ENCODE measurements at places on chromosomes 2 and 18.

GRCh38 chr18:25237571-25238267, 114.2 kb downstream of the ZNF521 start:
- no peak for DNase-seq

DNA sequence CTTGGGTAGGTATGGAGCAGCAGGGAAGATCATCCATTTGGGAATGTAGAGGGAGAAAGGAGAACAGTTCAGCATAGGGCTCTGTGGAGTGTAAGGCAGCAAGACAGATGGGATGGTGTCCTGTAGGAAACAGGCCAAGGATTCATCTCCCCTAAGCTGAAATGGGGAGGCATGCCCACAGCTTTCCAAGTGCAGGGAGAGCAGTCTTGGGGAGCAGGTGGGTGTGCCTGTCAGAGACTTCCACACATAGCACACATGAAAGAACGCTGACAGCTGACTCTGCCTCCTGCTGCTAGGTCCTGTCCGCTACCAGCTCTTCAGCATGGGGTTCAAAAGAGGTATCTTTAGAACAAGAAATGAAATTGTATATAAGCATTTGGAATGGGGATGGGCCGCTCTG, 9.0 kb downstream of the SETBP1 start:
- no peak for DNase-seq

GRCh38 chr2:27638037-27638637, 9.3 kb downstream of the GPN1 start:
- no peak for DNase-seq

GRCh38 chr2:228771774-228772173, 499.3 kb downstream of the PID1 start:
- no peak for DNase-seq

- no peak for DNase-seq
Measured at GRCh38 chr2:207467716-207468347, 61.9 kb upstream of the CREB1 start.

GRCh38 chr2:182020286-182021070, 34.8 kb downstream of the PPP1R1C start:
- no peak for DNase-seq

- no peak for DNase-seq
Measured at GRCh38 chr2:232779934-232780333, 3.6 kb upstream of the KCNJ13 start.

- DNase-seq: no peak
Measured at GRCh38 chr2:217706513-217706912, 296.3 kb downstream of the TNS1 start.

- peak; percentile 16 for DNase-seq
Measured at GRCh38 chr2:30862054-30862651, 54.9 kb upstream of the CAPN13 start.

- DNase-seq: no peak
Measured at GRCh38 chr18:5582849-5583681, 39.3 kb upstream of the EPB41L3 start.

- DNase-seq: no peak
Measured at GRCh38 chr2:10319892-10320574, 17.3 kb downstream of the HPCAL1 start.

DNA sequence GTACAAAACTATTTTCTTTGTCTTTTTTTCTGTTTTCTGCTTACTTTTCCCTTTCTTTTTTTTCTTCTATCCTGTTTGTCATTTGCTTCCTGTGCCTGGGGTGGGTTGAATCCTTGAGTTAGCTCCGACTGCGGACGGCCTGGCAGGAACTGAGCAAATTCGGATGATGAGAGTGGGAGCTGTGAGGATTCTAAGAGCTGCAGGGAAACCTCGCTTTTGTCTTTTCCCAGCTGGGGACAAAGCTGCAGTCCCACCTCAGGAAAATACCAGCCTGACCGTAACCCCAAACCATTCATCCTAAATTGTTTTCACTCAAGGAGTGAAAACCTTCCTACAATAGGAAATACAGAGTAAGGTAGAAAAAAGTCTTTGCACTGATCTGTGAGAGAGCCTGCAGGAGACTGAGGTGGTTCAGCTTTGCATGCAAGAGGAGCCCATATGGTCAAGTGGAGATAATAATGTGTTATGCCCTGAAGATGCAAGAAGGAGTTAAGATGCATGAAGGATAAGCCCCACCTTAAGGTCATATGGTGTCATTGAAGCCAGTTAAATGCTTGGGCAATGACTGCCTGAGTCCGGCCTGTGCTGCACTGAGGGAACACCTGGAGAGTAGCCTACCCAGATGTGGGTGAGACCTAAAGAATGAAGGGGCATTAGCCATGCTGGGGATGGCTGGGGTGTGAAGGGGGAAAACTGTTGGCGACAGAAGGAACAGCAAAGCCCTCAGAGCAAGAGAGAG, 31.7 kb upstream of the ARL4C start:
- no peak for DNase-seq

DNA sequence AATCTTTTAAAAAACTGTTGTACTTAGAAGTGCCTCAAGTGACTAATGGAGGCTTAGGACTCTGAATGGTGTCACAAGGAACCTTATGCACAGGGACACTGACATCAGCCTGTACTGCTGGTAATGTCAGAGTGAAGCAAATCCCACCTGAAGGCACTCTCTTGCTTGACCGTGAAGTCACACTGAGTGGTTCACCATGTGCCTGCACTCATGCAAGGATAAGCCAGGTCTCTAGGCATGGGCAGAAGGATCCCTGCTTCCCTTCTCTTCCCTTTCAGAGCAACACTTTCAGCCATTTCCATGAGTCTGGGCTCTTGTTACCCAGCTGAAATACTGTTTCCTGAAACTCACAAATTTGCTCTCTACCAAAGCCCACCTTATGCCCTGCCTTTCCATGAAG, 123.0 kb downstream of the NEDD4L start:
- DNase-seq: no peak

DNA sequence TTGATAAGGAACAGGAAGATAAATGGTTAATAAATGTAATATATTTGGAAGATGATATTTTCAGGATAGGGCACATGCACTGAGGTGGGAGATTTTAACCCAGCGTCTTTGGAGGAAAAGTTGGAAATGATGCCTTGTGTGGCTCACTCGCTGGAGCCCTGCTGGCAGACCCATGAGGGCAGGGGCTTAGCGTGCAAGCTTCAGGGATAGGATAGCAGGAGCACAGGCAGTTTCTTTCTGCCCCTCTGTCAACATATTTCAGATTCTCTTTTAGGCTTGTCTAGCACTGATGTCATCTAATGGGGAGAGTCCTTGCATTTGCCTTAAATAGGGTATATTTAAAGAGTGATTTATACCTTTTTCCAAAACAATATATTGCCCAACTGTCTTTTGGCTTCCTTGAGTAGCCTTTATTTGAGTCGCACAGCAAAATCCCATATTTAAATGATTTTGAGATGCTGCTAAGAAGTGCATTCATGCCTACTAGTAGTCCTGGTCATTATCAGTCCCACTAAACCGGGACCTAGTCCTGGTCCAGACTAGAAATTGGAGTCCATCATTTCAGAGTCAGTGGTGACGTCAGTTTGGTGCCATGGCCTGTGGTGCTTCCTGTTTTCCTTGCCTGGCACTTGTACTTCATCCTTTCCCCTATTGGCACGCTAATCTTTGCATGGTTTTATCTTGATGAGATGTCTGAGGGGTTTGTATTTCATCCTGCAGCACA, 45.8 kb downstream of the SH3RF3 start:
- no peak for DNase-seq

GRCh38 chr2:108949316-108950239, 39.4 kb downstream of the EDAR start:
- DNase-seq: no peak

GRCh38 chr2:137747509-137747908, 216.8 kb upstream of the HNMT start:
- no peak for DNase-seq

- no peak for DNase-seq
Measured at GRCh38 chr2:204452464-204453023, 92.7 kb upstream of the PARD3B start.

- DNase-seq: no peak
Measured at GRCh38 chr2:39484620-39485495, 47.8 kb upstream of the MAP4K3 start.

- DNase-seq: no peak
Measured at GRCh38 chr2:228377533-228377932, 196.0 kb upstream of the SPHKAP start.

DNA sequence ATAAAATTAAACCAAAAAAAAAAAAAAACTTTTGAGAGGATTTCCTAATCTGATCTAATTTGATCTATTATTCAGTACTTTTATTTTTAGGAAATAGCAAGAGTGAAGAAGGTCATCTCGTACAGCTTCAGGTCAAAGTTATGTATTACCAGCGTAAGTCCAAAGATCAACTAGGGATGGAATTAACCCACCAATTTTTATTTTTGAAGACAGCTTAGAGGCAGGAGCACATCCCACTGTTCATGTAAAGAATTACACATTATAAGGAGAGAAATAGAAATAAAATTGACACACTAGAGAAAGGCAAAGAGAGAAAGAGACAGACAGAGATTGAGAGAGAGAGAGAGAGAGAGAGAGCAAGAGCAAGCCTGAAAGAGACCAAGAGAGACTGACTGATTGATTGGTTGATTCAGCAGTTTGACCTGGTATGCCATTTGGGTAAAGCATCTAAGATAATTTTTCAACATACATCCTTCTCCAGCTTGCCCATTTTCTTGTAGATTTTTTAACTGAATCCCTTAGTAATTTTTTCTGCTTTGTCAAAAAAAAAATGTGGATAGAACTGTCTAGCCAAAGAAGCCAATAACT, 25.1 kb downstream of the DOCK10 start:
- DNase-seq: no peak

- DNase-seq: no peak
Measured at GRCh38 chr2:145075454-145076062, 555.6 kb upstream of the ZEB2 start.

DNA sequence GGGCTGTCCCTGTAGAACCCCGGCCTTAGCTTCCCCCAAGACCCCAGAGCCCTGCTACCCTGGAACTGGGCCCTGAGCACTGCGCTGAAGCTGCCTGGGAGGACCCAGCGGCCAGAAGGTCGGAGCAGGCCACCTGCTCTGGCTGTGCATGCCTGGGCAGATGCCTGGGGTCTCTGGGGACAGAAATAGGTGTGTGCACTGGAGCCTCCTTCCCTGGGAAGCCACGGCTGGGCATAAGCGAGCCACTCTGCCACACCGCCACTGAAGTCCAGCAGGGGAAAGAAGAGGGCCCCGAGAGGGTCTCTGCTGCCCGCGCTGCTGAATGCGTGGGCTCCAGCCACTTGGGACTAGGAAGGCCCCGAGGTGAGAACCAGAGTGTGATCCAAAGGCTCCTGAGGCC, 6.7 kb downstream of the GBX2 start:
- no peak for DNase-seq

- no peak for DNase-seq
Measured at GRCh38 chr2:226905718-226906117, 69.9 kb downstream of the RHBDD1 start.

All from stimulated activated CD4-positive, alpha-beta T cell treated with anti-CD3 and anti-CD28 coated beads, Interleukin-4, amount 100 ng/mL, for 48 hours (primary cell).